SW 1271 (cell line): ENCODE measurements at places on chromosomes 4 and X.
A peak's percentile ranks its signal among the peaks of the same experiment; 100 is the strongest.

DNA sequence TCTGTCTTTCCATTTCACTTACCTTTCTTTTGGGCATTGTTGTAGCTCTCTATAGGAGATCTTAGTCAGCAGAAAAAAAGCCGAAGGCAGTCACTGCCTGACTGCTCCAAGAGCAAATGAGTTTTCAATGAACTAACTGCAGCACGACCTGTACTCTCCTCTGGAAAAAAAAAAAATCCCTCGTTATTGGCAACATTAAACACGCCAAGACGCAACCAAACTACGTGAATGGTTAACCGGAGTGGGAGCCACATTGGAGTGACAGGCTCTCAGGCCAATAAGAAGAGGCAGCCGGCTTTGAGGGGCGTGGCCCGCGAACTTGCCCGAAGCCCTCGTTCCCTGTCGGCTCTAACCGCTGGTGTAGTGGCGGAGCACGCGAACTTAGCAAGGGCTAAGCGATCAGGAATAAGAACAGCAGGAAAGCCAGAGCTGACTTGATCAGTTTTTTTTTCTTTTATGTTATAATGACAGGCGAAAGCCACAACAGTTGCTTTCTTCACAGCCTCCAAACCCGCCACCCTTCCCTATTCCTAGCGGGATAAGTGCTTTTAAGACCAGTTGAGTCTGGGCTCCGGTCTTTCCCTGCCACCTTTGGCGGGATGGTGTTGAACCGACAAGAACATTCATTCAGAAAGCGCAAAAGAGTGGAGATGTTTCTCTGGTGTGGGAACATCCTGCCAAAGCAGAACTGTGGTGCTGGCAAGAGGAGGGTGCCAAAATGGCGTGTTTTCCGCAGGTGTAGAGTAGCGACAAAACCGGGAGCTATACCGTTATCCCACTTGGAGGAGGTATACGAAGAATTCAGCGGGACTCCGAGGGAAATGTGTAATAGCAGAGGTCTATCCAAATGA is 80.0 kb downstream of the HMGN5 start:
- peak; percentile 48 for DNase-seq

DNA sequence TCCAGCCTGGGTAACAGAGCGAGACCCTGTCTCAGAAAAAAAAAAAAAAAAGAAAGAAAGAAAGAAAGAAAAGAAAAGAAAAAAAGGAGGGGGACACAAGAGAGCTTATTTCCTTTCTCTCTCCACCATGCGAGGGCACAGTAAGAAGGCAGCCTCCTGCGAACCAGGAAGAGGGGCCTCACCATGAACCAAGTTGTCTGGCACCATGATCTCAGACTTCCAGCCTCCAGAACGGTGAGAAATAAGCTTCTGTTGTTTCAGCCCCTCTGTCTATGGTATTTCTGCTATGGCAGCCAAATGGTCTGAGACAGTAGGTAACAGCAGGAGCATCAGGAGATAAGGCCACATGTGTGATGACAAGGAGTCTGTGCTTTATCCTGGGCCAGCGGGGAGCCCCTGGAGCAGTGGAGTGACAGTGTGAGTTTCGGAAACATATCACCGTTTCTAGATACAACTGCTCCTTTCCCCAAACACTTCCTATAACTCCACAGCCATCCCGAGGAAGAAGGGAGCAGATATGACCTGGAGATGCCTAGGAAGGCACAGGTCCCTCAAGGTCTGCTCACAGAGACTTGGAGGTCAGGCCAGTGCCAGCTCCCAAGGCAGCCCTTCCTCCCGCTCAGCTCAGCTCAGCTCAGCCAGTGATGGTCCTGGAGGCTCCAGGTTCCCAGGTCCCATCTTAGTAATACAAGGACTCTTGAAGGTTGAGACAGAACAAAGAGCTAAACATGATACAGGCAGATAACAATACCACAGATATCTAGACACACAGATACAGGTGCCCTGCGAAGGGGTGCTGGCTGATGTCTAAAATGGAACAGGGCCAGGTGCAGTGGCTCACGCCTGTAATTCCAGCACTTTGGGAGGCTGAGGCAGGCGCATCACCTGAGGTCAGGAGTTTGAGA is 17.7 kb downstream of the JAKMIP1 start:
- DNase-seq, result no peak

DNA sequence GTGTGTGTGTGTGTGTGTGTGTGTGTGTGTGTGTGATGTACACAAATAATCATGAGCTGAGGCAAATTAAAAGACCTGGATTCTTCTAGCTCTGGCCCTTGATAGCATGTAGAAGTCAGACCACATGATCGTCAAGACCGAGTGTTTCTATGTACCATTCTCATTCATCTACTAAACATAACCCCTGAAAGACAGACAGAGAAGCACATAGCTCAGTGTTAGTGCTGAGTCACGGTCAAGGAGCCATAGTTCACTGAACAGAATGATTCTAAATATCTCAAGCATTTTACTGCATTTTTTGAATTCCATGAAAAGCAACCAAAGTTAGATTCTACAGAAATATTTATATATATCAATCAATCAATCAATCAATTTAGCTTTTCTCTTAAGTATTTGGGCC is 412.3 kb upstream of the CXorf51A start:
- DNase-seq, result no peak

DNA sequence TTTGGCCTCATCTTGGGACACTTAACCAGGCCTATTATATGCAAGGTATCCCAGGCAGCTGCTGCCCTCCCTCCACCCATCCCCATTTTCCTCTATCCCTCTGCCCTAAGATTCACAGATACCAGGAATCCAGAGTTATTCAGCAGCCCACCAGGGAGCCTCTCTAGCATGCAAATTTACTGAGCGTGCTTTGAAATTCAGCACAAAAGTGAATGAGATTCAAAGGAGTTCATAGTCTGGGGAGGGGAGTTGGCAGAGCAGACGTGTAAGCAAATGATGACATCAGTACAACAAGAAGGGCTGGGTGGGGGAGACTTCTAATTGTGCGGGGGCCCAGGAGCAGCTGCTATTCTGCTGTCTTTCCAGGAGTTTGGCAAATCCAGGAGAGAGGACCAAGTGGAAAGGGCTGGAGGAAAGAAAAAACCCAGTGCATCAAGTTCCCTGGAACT is 1.7 kb upstream of the MTM1 start:
- no peak for DNase-seq

DNA sequence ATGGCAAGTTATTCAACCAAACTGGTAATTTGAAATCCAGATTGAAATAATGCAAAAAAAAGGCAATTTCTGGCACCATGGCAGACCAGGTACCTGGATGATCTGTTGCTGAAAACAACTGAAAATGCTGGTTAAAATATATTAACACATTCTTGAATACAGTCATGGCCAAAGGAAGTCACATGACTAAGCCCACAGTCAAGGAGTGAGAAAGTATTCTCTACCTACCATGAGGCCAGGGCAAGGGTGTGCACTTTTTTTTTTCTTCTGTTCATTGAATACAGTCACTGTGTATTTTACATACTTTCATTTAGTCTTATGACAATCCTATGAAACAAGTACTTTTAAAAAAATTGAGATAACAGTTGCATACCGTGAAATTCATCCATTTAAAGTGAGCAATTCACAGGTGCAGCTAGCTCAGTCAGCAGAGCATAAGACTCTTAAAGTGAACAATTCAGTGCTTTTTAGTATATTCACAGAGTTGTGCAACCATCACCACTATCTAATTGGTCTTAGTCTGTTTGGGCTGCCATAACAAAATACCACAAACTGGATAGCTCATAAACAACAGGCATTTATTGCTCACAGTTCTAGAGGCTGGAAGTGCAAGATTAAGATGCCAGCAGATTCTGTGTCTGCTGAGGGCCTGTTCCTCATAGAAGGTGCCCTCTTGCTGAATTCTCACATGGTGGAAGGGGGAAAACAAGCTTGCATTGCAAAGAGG is 4.8 kb upstream of the MPP1 start:
- no peak for DNase-seq

- DNase-seq, result no peak
Measured at GRCh38 chr4:40912460-40913184, 162.9 kb downstream of the NSUN7 start.

GRCh38 chrX:65643531-65644052 is 23.9 kb upstream of the MSN start:
- DNase-seq, result no peak

DNA sequence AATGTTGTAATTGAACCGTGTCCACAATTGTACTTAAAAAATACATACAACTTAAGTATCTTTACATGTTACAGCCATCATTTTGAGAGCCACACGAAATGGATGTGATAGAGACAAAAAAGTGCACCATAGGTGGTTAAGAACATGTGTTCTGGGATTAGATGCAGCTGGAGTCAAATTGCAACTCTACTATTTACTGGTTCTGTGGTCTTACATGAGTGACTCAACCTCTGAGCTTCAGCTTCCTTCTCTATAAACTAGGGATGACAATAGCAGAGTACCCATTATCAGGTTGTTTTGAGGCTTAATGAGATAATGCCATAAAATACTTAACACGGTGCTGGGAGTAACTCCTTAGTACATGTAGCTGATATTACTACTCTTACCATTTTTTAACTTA is 130.4 kb downstream of the IDS start:
- no peak for DNase-seq

DNA sequence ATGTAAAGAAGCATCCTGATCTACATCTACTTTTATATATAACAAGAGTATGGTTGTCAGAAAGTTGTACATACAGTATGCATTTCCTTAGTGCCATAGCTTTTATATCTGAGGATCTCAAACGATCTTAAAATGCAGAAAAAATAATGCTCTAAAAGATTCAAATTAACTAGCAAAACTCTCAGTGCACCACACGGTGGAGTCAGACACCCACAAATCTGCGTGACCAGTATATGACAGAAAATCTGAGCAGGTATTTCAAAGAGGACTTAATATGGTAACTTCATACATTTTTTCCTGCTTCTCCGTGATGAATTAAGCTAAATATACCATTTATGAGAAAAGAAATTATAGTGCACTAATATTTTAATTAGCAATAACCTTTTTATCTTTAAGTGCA is 803.0 kb downstream of the DMD start:
- no peak for DNase-seq

DNA sequence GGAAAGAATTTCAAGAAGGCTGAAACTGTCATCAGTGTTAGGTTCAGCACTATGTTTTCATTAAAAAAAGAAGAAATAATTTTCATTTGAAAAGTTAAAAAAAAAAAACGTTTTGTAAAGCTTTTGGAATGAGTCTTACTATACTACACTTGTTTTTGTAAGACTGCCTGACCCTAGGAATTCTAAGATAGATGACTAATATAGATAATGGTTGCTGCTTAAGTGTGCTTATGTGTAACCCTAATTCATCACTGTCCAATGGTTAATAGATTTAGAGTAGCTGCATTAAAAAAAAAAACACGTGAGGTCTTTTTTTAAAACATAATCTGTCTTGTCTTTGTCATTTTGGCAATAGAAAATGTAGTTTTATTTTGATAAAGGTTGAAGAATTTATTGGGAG is 323.2 kb downstream of the IL1RAPL1 start:
- no peak for DNase-seq

DNA sequence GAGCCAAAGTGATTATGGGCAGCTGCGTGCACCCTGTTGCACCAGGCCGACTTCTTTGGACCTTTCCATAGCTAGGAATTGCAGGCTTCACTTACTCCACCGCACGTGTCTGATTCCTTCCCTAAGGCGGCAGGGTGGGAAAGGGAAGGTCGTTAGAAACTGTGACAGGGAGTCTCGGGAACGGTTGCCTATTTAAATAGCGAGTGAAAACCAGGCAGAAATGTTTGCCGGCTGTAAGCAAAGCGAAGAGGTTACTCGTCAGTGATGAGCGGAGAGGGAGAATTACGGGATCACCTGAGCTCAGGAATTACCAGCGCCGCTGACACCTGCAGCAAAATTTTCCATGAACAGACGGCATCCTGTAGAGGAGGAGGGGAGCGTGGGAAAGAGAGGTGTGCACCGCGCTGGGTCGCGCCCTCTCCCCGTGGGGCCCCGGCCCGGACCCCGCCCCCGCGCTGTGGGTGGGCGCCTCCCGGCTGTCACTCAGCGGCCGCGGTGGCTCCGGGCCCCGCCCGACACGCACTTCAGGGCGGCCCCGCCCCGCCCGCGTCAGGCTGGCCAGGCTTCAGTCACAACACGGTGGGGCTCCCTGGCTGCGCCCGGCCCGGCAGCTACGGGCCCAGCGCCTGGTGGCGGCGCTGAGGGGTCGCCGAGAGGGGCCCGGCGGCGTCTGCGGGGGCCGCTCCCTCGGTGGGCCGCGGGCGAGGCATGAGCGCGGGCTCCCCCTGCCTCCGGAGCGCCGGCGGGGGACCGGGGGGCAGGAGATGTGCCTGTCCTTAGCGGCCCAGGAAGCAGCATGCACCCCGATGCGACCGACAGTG is at the start of gene SNX25:
TSS of gene SNX25 (plus strand) at position 568 of the 821 bp plus-strand sequence. CDS start at position 797, 229 bp downstream.
- DNase-seq, result peak; percentile 56

- DNase-seq, result no peak
Measured at GRCh38 chr4:80058740-80059139, 14.3 kb downstream of the ANTXR2 start.

DNA sequence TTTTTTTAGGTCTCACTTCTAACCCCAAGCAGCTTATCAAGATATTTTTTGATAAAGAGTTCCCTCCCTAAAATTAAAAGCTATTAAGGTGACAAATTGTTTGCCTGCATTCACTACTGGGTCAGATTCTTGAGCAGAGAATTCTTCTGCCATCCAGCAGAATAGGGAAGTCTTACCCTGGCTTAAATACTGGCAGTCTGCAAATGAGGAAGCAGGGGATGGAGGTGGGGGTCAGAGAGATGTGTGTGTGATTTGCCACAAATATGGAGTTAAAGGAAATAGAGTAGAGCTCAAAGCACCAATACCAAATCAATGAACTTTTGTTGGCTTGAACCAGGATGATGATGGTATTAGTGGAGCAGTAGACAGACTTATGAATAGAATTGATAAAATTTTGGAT is 122.2 kb downstream of the ANXA5 start:
- DNase-seq, result no peak

DNA sequence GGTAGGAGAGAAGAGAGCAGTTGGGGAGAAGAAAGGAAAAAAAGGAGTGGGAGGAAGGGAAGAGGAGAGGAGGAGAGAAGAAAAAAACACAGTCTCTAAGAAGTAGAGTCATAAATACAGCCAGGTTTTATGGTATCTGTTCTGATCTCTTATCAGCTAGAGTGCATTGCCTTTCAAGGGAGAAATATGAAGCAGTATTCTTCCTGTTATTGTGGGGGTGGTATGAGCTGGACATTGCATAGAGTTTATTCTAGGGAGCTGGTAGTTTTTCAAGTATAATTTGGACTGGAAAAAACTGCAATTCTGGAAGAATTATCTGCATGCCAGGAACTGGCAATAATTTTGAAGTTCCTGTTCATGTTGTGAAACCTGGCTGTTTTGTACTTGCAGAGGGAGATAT is 54.9 kb upstream of the TAB3 start:
- DNase-seq, result no peak

GRCh38 chrX:145532176-145532780 is 285.0 kb downstream of the SPANXN1 start:
- no peak for DNase-seq

- no peak for DNase-seq
Measured at GRCh38 chrX:40953369-40953768, 131.9 kb upstream of the USP9X start.

DNA sequence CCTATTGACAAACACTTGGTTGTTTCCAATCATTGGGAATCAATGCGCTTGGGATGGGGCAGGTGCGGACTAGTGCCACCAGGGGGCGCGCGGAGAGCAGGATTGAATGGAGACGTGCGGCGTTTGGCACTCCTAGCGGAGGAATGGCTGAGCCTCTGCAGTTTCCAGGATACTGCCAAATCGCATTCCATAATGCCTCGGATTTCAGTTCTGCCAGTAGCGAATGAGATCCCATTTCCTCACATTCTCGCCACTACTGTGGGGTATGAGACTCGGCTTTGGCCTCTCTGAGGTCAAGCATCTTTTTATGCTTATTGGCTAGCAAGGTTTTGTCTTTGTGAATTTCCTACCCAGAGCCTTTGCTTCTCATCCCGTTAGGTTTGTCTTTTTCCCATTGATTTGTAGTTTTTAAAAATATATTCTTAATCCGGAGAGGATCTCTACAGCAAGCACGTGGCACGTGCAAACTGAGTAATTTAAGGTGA is 28.7 kb downstream of the CLDN34 start:
- DNase-seq, result no peak
